ENCODE measurements at places on chromosomes 3 and 15.

- DNase-seq = no peak
Measured at GRCh38 chr15:33014586-33014985, 179.9 kb downstream of the FMN1 start.

- DNase-seq = peak; percentile 96
Measured at GRCh38 chr3:171809861-171810628, at the start of gene PLD1. PLD1 (minus strand) TSS chr3:171810483; CDS start chr3:171738051, 72,432 bp downstream.

GRCh38 chr15:42880121-42880520 lies 40.5 kb downstream of the TTBK2 start:
- no peak for DNase-seq

GRCh38 chr3:51706788-51707731 lies at the start of gene GRM2:
GRM2 (plus strand) TSS chr3:51707068; CDS start chr3:51708984, 1,916 bp downstream.
- DNase-seq = peak; percentile 89

DNA sequence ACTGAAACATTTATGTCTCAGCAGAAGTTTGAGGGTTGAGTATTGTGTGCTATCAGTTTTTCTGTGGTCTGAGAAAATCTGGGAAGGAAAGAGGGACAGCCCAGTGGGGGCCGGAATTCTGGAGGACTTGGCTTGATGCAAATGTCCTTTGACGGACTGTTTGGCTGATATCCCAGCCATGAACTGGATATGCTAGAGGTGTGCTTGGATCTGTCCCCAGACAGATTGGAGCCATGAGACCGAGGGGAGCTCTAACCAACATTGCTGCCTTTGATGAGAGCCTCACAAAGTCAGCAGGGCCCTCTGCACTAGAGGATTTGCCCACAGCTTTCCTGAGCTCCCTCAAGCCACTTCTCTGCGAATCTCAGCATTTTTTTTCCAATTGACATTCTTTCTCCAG lies 405.6 kb downstream of the NTRK3 start:
- peak; percentile 11 for DNase-seq

DNA sequence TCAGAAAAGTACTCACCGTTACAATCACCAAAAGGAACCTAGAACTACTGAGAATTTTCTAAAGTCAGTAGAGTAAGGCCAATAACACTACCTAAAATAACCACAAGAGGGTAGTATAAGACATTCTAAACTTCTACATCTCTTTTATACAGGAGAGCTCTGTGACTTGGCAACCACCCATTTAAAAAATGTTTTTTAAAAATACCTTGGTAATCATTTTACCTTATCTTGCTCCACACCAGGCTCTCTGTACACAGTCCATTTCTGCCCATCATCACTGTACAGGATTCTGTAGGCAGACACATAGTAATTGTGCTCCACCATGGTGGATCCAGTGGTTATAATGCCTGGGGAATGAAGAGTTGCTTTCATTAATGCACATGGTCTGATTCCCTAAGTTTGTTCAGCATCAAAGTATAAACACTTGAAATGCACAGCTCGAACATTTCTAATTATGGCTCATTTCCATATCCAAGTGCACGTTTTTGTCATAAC lies 54.5 kb downstream of the ST3GAL6 start:
- DNase-seq = peak; percentile 79

GRCh38 chr3:159174715-159175692 lies 373.1 kb downstream of the MFSD1 start:
- DNase-seq = no peak

GRCh38 chr3:184414418-184415202 lies 34.8 kb downstream of the CHRD start:
- no peak for DNase-seq

- no peak for DNase-seq
Measured at GRCh38 chr15:52496175-52496574, 32.5 kb downstream of the MYO5A start.

DNA sequence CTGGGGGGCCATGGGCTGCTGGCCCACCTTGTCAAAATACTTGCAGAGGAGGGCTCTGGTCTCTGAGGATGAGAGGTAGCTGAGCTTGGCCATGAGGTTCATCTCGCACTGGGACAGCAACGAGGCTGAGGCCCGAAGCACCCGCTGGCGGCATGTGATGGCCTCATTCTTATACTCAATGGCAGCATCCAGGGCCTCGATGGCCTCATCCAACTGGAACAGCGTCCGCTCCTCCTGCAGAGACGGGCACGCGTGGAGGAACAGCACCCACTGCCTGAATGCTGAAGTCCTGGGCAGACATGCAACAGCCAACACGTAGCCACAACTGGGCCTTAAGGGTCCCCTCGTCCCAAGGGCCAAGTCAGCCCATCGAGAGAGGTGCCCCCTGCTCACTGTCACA lies 25.0 kb downstream of the KIF7 start:
- no peak for DNase-seq

GRCh38 chr3:39130693-39131265 lies 22.6 kb downstream of the CSRNP1 start:
- no peak for DNase-seq

DNA sequence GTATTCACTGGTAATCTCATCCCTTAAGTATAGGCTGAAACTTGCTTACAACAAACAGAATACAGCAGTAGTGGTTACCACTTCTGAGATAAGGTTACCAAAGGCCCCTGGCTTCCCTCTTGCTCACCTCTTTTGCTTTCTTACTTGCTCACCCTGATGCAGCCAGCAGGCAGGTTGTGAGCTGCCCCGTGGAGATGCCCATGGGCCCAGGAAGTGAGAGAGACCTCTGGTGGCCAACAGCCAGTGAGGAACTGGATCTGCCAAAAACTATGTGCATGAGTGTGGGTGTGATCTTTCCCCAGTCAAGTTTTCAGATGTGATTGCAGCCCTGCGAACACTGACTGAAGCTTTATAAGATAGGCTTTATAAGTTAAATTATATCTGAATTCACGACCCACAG lies 48.7 kb downstream of the NMNAT3 start:
- DNase-seq = peak; percentile 21

DNA sequence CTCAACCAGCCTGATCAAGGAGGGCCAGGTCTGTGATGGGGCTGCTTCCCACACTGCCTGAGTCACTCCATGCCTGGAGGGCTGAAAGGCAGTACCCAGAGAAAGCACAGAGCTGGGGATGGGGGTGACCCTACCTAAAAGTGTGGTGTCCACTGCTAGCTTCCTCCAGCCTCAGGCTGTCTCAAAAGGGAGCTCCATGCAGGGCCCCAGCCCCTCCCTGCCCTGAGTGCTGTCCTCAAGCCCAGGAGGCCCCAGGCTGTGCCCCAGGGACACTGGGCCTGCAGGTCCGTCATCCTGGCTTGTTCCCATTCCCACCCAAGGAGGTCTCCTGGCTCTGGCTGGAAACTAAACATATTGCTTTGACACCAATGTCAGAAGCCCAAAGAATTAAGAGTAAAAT lies 56.8 kb downstream of the ZNF445 start:
- DNase-seq = no peak

DNA sequence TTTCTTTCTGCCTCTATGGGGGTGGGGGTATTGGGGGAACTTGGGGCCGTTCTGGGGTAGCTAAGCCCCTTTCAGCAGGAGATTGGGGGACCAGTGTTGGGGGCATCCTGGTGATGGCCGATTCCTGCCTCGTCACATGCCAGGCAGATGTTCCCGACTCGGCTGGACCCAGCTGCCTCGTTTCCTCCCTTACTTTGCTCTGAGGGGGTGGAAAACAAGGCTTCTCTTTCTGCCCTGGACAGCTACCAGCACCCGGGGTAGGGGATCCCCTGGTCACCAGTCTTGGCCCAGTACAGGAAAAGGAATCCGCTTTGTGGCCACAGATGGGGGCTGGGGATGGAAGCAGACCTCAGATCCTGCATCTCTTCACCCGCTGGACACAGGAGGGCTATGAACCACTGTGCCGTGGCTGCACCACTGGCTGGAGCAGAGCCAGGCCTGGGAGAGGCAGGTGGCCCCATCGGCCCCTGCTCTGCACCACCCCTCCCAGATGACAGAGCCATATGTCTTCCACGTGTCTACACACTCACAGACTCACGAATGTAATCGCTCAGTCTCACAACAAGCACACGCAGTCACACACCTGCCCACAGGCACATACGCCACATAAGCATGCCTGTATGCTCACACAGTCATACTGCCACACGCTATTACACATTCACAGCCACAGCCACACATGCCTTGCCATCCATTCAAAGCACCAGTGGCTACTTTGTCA lies 12.4 kb downstream of the SNX33 start:
- DNase-seq = no peak

- DNase-seq = no peak
Measured at GRCh38 chr15:70320482-70320881, 222.8 kb upstream of the TLE3 start.

GRCh38 chr3:61813636-61814035 lies 252.3 kb downstream of the PTPRG start:
- DNase-seq = no peak

DNA sequence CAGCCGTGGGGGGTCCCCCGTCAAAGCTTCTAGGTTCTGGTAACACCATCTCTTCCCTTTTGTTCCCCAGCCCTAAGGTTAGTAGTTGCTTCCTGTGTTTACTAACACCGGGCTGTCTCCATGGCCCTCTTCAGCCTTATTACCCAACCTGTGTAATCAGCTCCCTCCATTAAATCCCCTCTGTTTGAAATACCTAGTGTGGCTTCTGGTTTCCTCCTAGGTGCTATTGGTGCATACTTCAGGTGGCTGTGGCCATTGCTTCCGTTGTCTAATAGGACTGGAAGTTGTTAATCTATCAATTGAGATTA lies 35.3 kb downstream of the MOBP start:
- peak; percentile 25 for DNase-seq

- DNase-seq = no peak
Measured at GRCh38 chr3:157832588-157832987, 273.6 kb downstream of the SHOX2 start.

GRCh38 chr3:87822563-87822962 lies 236.2 kb downstream of the CGGBP1 start:
- DNase-seq = no peak

- peak; percentile 74 for DNase-seq
Measured at GRCh38 chr3:159263750-159264553, 462.1 kb downstream of the MFSD1 start.

DNA sequence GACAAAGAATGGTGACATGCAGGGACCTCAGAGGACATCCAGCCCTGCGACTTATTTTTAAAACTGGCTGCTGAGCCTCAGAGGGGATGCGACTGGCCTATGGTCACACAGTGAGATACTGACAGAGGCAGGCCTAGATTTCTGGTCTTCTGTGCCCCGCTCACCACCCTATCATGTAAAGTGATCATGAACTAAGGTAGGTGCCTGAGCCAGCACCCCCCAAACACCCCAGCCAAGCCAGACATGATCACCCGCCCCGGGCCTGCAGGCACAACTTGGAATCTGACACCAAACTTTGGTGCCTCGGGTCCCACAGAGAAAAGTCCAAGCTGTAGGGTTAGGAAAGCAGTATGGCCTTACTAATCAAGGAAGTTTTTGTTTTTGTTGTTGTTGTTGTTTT lies 33.9 kb upstream of the HHATL start:
- no peak for DNase-seq

DNA sequence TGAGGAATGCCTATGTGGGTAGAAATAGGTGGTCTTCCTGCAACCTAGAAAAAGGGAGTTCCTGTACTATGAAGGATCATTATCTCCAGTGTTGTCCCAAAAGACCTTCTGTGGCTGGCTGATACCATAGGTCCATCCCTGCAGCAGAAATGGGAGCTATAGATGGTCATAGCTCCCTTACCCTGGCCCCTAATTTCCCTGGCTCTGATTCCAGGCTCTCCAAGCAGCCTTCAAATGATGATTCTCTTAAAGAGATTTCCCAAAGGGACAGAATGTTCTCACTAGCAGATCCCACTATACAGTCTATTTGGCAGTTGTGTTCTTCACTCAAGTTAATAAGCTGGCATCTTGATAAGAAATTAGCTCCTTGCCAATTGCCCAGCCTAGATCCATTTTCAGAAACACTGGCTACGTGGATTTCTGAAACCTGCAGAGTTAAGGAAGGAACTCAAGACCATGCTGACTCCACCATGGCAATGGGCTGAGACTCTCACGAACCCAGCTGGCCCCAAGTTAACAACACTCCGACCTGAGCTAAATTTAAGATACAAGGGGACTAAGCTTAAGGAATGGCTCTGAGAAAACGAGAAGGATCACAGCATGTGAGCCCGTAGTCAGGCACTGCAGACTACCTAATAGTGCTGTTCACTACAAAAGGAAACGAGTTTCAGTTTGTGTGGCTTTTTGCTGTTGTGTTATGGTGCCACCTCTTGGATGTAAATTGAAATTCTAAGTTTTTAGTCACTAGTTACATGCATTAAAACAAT lies 11.4 kb downstream of the C15orf40 start:
- peak; percentile 85 for DNase-seq
